Bronchial epithelial cell (primary cell): ENCODE measurements at places on chromosomes 13 and 19. TPM values are rescaled to one million over a fixed set of nuclear protein-coding genes. Genes with fewer than 3 reads are reported as not detected.
A peak's percentile ranks its signal among the peaks of the same experiment; 100 is the strongest.

GRCh38 chr13:29857085-29857484 is 6.7 kb upstream of the UBL3 start:
- DNase-seq: no peak

GRCh38 chr19:4738734-4739133 is 15.1 kb upstream of the DPP9 start:
- no peak for DNase-seq

GRCh38 chr13:83819611-83820010 is 62.7 kb downstream of the SLITRK1 start:
- peak; percentile 4 for DNase-seq

DNA sequence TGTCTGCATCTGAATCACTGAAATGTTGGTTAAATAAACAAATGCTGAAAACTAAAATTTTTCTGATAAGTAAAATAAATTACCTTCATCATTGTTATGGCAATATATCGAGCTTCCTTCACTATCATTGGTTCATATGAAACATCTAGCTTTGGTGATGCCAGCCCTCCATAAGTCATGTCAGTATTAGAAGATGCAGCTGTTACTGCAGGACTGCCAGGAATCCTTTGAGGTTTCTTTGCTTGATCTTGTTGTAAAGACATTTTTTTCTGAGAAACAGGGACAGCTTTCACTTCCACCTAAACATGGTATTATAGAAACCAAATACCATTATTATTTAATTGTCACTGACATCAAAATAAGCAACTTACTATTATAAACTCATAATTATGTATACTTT is 123.7 kb upstream of the FBXL3 start:
- no peak for DNase-seq

- peak; percentile 72 for DNase-seq
These were observed 22.9 kb downstream of the PLEKHF1 start for GRCh38 chr19:29687897-29688728.

- DNase-seq: no peak
These were observed 636.2 kb downstream of the DIAPH3 start for GRCh38 chr13:59527500-59527899.

GRCh38 chr19:17938092-17938845 is 5.5 kb downstream of the CCDC124 start:
- peak; percentile 89 for DNase-seq

GRCh38 chr19:4831304-4831978 is at the start of gene TICAM1:
TSS of gene TICAM1 (minus strand) at chr19:4831712. CDS start at chr19:4818377, 13,335 bp downstream.
- DNase-seq: peak; percentile 75

DNA sequence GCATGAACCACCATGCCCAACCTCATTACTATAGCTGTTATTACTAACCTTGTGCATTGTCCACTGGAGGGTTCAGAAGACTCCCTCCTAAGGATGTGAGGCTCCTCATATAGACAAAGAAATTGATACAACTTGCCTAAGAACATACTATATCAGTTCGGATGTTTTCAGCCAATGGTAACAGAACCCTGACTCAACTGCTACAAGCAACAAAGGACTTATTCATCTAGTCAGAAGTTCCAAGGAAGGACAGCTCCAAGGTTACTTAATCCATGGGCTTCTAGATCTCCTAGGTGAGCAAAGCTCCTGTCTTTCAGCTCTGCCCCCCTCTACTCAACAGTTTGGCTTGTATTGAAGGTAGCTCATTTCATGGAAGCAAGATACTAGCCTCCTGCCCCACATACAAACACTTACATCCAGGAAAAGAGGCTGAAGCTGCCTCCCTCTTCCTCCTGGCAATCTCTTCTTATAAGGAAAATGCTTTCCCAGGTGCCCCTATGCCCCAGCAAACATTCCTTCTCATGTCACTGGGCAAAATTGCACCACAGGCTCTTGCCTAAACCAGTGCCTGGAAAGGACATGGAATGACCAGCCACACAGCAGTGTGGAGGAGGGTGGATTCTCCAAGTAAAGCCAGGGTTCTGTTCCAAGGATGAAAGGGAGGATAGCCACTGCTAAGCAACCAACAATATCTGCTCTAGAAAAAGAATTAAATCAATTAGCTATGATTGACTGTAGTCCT is 497.8 kb downstream of the FOXO1 start:
- no peak for DNase-seq

DNA sequence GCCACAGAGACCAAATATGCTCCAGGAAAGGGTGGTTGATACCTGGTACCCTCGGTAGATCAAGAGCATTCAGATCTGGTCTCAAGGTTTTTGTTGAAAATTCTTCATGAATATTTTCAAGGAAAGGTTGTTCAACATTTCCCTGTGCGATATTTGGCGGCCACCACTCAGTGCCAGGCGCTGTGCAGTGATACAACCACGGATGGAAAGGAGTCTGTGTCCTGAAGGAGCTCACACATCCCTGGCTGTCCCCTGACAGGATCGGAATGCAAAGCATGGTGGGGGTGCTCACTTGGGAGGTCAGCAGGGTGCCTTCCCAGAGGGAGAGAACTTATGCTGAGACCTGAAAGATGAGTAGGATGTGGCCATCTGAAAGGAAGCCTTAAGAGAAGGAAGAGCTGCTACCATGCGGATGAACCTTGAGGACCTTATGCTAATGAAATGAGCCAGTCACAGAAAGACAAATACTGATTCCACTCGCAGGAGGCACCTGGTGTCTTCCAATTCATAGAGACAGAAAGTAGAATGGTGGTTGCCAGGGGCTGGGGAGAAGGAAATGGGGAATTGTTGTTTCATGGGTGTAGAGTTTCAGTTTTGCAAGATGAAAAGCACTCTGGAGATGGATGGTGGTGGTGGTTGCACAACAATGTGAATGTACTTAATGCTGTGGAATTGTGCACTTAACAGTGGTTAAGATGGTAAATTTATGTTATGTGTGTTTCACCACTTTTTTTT is 41.6 kb downstream of the HSPH1 start:
- no peak for DNase-seq

DNA sequence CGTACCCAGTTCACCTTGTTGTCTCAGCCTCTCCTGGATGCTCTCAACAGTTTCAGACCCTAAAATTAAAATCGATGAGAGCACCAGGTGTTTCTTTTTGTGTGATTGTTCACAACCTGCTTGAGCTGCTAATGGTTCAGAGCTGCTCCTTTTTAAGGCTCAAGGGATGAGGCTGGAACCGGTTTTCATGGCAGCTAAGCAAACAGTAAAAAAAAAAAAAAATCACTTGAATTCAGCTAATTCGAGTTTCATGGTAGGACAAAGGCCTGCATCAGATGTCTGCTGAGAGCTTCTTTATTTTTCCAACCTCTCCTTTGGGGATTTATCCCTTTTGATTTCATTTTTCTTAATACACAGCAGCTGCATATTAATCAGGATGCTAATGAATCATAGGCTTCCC is 6.5 kb downstream of the SYCE2 start:
- no peak for DNase-seq

- DNase-seq: no peak
These were observed 156.3 kb upstream of the TSHZ3 start for GRCh38 chr19:31505596-31505910.

- DNase-seq: no peak
These were observed 1516.2 kb upstream of the PCDH20 start for GRCh38 chr13:62931853-62932252.

DNA sequence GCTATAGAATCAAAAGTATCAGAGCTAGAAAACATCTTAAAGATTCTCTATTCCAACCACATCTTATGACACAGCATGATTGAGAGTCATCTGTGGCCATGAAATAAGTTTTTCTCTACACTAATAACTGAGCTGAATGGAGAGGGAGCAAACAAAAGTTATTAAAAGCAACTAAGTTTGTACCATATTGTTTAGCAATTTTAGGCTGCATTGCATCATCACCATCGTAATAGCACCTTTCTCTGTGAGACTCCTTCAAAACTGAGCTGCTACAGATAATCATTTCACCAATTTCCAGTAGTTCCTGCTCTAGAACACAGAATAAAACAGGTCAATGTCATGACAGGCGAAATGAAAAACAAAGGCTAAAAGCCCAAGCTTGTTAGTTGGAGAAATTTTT is 1183.9 kb downstream of the DIAPH3 start:
- no peak for DNase-seq

- DNase-seq: no peak
These were observed 463.9 kb upstream of the MIR17HG start for GRCh38 chr13:90883592-90883991.

DNA sequence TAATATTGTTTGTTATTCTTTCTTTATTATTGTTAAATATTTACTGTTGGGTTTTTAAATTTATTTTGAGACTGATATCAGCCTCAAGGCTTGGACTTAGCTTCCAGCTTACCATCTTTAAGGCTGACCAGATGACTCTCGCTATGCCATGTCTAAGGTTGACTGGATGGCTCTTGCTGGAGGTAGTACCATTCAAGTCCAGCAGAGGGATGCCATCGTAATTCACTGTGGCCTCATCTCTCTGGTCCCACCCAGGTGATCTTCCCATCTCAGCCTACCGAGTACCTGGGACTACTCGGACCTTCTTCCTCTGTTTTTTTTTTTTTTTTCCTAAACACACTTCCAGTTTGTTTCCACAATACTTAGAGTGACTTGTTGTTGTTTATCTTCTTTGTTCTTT is 41.7 kb upstream of the ZNF91 start:
- DNase-seq: no peak

GRCh38 chr13:31437975-31438374 is 238.2 kb downstream of the B3GLCT start:
- peak; percentile 8 for DNase-seq

DNA sequence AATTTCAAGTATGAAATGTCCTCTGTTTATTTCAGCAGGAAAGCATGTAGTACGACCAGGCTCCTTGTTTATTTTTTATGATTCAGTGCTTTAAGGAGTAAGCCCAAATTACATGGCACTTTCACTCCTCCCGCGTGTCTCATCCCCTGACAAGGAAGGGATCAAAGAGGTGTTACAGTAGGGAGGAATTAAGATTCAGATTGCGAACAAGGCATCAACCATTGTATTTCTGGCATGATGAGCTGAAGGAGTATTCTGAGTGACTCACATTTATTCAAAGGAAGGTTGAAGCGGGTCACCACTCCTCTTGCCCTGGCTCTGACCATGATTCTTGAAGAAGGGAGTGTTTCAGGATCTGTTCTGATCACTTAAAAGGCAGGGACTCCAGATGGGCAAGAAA is 46.1 kb upstream of the CNMD start:
- peak; percentile 22 for DNase-seq

GRCh38 chr19:35905178-35905727 is 2.8 kb downstream of the TYROBP start:
- DNase-seq: no peak

The ARL11 gene
- total RNA-seq: under 0.01 TPM in 1 of 2 replicates, not detected in the other

The LILRA2 gene
- total RNA-seq: not detected in 2 replicates

The SLC44A2 gene
- total RNA-seq: 18.7 and 36.0 TPM in 2 replicates

The ZNF530 gene
- 3.7 and 3.9 TPM in 2 replicates for total RNA-seq

The CABP5 gene
- not detected in 2 replicates for total RNA-seq

The OR7D2 gene
- total RNA-seq: not detected in 2 replicates

The NLRP9 gene
- total RNA-seq: not detected in 2 replicates
